ENCODE measurements at places on chromosomes 2 and 18. TPM values are rescaled to one million over a fixed set of nuclear protein-coding genes. Genes with fewer than 3 reads are reported as not detected.

C1QL2 gene
- total RNA-seq, result not detected

DNA sequence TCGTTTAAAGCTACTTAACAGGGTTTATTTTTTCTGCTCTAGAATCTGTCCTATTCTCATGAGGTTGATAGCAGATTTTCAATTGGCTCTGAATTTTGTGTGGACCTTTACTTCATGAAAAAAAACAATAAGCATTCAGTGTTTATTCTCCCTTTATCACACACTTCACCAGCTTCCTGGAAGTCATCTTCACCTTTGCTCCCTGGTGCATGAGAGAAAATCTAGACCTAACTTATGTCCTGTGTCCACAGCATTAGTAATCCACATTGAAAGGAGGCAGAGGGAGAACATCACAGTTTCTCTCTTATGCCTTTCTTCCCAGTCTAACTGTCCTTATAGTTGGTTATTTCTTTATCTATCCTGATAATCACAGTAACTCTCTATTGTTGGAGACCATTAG lies 316.1 kb downstream of the PTH2R start:
- no peak for DNase-seq

GRCh38 chr2:235050980-235051351 lies 99.1 kb downstream of the SH3BP4 start:
- no peak for DNase-seq

DNA sequence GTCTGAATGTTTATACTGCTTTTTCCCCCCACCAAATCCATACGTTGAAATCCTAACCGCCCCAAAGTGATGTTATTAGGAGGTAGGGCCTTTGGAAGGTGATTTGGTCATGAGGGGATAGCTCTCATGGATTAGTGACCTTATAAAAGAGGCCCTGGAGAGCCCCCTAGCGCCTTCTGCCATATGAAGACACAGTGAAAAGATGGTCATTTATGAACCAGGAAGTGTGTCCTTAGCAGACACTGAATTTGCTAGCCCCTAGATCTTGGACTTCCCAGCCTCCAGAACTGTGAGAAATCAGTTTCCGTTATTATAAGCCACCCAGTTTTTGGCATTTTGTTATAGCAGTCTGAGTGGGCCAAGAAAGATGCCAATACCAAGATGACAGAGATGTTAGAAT lies 7.2 kb upstream of the TSN start:
- no peak for DNase-seq

DNA sequence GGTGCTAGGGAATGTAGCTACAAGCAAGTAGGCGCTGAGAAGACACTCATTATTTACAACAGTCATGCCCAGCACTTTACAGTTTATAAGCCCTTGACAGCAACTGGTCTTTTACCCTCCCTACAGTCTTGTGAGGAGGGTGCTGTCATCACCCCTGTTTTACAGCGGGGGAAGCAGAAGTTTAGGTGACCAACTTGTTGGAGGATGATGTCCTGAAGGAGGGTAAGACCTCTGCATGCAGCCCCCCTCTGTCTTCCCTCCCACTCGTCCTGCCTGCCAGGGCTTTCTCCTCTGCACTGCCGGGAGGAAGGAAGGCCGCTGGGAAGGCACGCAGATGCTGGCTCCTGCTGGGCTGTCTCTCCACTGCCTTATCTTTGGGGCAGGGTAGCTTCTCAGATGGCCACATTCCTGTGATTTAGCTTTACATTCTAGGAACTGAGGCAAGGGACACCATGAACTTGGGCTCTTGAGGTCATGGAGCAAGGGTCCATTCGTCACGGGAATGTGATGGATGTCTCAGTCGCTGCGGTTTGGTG lies 972 bp downstream of the IL1R1 start:
- DNase-seq, result no peak

- DNase-seq, result no peak
Measured at GRCh38 chr18:63082366-63083019, 237.1 kb downstream of the BCL2 start.

MAL gene
- total RNA-seq, result 0.65 TPM

DNA sequence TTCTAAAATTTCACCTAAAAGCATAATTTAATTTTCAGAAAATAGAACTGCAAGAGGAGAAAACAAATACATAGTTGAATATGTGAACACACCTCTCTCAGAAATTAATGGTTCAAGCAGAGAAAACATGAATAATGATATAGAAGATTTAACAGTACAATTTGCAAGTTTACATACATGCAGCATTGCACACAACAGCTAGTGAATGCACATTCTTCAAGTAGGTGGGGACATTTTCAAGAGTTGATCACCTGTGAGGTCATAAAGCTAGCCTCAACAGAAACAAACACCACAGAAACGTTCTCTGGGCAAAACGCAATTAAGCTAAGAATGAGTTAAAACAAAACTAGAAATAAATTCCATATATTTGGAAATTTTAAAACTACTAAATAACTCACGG lies 38.1 kb downstream of the TMEM200C start:
- DNase-seq, result no peak

GRCh38 chr2:26039603-26040323 lies 5.9 kb downstream of the RAB10 start:
- no peak for DNase-seq

DHRS9 gene
- not detected for total RNA-seq

GRCh38 chr2:240573516-240574385 lies 5.5 kb downstream of the RNPEPL1 start:
- no peak for DNase-seq

Data from neural crest cell (in vitro differentiated cells).